Mesothelial cell of epicardium (in vitro differentiated cells): ENCODE measurements at places on chromosomes 3 and 15. TPM values are rescaled to one million over a fixed set of nuclear protein-coding genes. Genes with fewer than 3 reads are reported as not detected.

- H3K27me3 ChIP-seq: no peaks in the 10 kb centered on the region
- H3K27ac ChIP-seq: no peak overlapping the region
- DNase-seq: no peak
- peaks cover 7% of the 10 kb centered on the region for H3K36me3 ChIP-seq
- peaks cover 11% of the 10 kb centered on the region for H3K4me1 ChIP-seq
Measured at GRCh38 chr3:110711130-110711832, 360.3 kb upstream of the NECTIN3 start.

DNA sequence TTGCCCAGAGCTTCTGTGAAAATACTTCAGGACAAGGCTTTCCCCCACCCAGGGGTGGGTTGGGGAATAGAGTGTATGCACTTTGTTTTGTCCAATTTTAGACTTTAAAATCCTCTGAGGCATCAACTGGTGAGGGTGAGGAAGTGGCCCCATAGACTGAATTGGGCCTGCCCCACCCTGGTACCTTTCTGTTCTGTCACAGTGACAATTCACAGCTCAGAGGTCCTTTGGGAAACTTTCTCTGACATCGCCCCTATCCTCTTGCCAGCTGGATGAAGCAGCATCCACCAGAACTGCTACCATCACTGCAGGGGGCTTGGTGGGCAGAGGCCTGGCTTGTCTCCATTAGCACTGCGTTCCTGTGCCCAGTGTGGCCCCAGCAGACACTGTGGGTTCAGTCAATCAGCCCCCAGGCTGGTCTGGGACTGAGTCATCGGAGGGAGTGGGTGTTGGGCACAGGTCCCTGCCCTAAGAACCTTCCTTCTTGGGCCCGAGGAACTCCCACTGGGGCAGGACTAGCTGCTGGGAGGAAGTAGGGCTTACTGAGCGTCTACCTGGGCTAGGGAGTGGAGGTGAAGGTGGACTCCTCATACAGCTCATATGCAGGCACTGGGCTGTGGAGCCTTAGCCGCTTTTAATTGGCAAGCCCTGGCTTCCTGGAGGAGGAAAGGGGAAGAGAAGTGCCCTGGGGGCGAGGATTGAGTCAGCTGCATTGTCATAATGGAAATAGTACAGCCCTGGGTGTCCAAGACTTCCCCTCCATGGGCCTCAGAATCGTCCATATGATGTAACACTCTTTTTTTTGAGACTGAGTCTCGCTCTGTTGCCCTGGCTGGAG, 1.5 kb upstream of the PPM1M start:
- no peak for DNase-seq
- H3K4me3 ChIP-seq: peak overlapping the region; percentile 48
- peaks cover 3% of the 10 kb centered on the region for H3K36me3 ChIP-seq
- H3K27me3 ChIP-seq: no peaks in the 10 kb centered on the region

The ZBTB11 gene
- total RNA-seq: 17.0 to 18.8 TPM (median 17.2 TPM) in 3 replicates

GRCh38 chr15:64232400-64232799, 69.6 kb upstream of the PPIB start:
- no peak overlapping the region for H3K4me3 ChIP-seq
- H3K4me1 ChIP-seq: no peaks in the 10 kb centered on the region
- H3K36me3 ChIP-seq: no peaks in the 10 kb centered on the region
- H3K27ac ChIP-seq: no peak overlapping the region

GRCh38 chr3:194928227-194928626, 242.5 kb downstream of the FAM43A start:
- no peaks in the 10 kb centered on the region for H3K27me3 ChIP-seq
- no peak overlapping the region for H3K4me3 ChIP-seq
- DNase-seq: no peak
- peak overlapping the region; percentile 43 for H3K27ac ChIP-seq
- peaks cover 39% of the 10 kb centered on the region for H3K4me1 ChIP-seq

The SGO1 gene
- total RNA-seq: 9.3 to 10.1 TPM (median 9.6 TPM) in 3 replicates

The AP3B2 gene
- total RNA-seq: 1.3 to 2.5 TPM (median 2.4 TPM) in 3 replicates
